Thymus (tissue), 14 donors: ENCODE measurements at places on chromosomes 11 and 22.

GRCh38 chr11:86698639-86699038, 26.2 kb upstream of the ME3 start:
- no peak for DNase-seq

DNA sequence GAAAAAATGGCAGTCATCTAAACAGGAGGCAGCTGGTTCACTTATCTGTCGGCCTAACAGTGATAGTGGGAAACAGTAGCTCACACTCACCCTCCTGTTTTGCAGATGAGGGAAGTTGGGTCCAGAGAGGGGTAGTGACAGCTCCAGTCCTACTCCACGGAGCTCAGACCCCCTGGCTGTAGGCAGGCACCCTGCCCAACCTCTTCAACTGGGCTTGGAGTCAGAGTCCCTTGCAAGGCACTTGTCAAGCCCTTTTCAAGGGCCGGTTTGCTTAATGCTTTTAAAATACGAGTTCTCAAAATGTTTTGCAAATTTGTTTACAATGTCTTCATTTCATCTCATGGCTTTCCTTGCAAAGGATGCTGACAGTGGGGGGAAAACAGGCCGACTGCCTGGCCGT, 75.1 kb downstream of the BMAL1 start:
- DNase-seq: no peak

- no peak for DNase-seq
These were observed 15.8 kb upstream of the OMP start for GRCh38 chr11:77086521-77087472.

DNA sequence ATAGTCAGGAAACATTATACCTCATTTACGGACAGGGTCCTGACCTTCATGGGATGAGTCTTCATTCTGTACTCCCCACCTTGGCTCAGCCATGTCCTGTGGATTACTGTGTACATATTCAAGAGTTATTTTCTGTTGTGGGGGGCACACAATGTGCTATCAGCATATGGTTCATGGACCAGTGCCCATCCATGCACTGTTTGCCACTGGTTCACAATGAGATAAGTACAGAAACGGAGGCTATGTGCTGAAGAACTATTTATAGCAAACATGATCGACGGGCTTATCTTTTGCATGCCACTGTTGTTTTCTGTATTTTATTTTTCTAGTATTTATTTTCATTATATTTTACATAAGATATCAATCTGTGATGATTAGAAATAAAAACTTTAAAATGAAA, 56.4 kb upstream of the CCDC89 start:
- DNase-seq: no peak

GRCh38 chr11:64353715-64354506, 5.1 kb upstream of the RPS6KA4 start:
- no peak for DNase-seq

GRCh38 chr11:8789864-8790263, 107.3 kb downstream of the RPL27A start:
- no peak for DNase-seq

GRCh38 chr11:123183391-123184099, 11.5 kb downstream of the CLMP start:
- no peak for DNase-seq

DNA sequence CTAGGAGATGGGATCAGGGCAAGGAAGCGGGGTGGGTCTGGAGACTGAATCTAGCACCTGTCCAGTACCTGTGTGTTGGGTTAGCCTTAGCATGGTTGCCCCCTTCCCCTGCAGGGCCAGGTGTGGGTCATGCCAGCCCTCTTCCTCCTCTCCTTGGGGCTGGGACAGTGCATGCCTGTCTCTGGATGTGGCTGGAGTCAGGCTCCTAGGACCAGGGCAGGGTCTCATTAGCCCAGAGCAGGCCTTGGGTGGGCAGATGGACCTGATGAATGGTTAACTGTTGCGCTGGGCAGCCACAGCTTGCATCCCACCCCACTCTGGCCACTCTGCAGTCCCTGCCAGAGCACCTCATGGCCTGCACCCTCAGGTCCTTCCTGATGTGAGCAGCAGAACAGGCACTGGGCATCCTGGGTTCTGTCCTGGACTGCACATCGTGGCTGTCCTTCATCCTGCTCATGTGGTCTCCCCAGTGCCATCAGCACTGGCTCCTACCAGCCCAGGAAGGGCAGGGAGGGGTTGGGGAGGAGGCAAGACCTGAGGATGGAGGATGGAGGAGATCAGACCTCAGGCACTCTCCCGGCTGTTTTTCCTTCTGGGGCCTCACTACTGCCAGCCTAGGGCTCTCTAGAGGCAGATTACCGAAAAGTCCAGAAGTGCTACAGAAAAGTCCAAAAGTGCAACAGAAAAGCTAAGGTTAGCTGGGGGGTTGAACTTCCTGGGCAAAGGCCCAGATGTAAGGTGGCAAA, 12.8 kb upstream of the CHRM1 start:
- DNase-seq: no peak

- DNase-seq: no peak
These were observed 2.2 kb upstream of the RGL4 start for GRCh38 chr22:23688571-23688970.

DNA sequence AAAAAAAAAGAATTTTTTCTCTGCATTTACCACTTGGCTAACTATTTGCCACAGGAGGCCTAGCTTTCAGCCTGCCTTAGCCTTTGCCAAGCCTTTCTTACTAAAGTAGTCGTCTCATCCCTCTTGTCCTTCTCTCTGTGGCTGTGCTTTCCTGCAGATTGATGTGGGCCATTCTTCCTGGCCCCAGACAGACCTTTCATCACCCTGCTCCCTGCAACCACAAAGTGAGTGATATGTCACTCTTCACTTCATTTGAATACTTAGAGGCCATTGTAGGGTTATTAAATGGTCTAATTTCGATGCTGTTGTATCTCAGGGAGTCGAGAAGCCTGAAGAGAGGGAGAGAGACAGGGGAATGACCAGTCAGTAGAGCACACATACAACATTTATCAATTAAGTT, 37.6 kb downstream of the ART5 start:
- DNase-seq: no peak

- DNase-seq: no peak
These were observed 349.5 kb downstream of the DLG2 start for GRCh38 chr11:85277693-85278092.

DNA sequence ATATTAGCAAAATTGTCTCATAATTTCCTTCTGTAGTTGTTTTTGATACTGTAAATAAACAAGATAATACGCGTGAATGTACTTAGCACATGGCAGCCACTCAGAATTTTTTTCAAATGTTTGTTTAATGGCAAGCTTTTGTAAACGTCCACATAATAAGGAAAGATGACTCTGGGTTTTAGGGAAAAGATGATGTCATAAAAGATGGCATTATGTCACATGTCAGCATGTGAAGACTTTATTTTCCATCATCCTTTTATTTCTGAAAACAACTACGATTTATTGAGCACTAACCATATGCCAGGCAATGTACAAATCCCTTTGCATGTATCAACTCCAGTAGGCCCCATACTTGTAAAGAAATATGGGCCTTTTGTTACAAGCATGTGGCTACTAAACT, 139.9 kb downstream of the C11orf91 start:
- DNase-seq: no peak

GRCh38 chr11:57364851-57365660, 15.9 kb downstream of the PRG3 start:
- no peak for DNase-seq

DNA sequence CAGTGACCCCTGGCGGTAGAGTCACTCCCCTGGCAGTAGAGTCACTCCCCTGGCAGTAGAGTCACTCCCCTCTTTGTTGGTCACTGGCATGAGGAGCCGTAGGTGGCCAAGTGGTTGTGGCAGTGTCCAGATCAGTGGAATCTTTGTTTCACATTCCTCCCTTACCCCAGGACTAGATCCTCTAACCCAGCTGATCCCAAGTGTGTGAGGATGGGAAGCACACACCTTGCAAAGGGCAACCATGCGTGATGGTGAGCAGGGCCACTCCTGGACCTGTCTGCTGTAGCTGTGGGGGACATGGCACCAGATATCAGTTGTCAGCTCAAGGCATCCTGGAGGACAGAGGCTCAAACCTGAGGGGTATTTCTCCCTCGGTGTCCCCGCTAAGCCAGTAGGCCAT, 37.8 kb downstream of the OSBP2 start:
- no peak for DNase-seq

DNA sequence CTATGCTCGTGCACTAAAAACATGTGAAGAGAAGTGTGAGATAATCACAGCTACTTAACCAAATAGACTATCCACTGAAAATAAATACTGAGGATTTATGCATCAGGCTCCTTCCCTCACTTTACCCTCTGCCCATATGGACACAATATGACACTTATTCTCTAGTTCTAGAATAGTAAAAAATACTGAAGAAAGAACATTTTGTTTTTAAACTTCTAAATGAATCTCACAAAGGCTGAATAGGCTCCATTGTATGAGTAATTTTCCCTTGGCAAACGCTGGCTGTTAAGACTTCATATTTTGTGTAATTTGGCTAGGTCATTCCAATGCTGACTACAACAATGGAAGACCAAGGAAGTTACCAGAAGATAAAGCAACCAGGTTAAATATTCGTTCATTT, 9.9 kb downstream of the HPS5 start:
- DNase-seq: no peak

GRCh38 chr11:119496469-119496868, 73.5 kb upstream of the THY1 start:
- DNase-seq: no peak

GRCh38 chr11:123137431-123138224, 57.4 kb downstream of the CLMP start:
- DNase-seq: no peak

DNA sequence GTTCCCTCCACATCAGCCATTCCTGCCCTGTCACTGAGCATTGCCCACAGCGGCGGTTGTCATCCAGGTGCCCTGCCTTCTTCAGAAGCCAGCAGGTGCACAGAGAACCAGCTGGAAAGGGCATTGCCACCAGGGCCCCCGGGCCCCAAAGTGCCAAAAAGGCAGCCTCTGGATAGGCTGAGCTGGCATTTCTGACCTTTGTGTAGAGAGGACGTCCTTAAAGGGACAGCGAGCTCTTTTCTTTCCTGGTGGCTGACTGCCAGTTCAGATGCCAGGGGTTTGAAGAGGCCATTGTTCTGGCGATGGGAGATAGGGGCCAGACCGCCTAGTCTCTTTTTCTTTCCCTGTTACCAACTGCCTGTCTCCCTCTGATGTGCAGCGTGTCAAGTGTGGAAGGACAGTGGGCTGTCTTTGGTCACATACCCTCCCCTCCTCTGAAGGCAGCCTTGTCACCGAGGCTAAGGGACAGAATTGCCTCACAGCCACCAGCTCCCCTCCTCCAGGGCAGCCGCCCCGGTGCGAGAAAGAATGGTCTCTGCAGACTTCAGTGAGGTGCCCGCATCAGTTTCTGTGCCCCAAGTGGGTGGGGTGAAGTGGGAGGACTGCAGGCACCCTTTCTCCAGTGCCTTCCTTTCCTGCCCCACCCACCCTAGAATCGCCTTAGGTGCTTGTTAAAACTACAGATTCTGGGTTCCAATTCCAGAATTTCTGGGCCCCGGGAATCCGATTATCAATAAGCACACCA, 109.6 kb downstream of the SCN3B start:
- no peak for DNase-seq

- DNase-seq: no peak
These were observed 136.8 kb downstream of the FDX1 start for GRCh38 chr11:110566577-110566976.

GRCh38 chr22:39388261-39389011, 11.1 kb upstream of the TAB1 start:
- peak; percentile 67 for DNase-seq

GRCh38 chr11:3217818-3218482, 663 bp downstream of the MRGPRG start:
- no peak for DNase-seq

GRCh38 chr22:37416827-37417226, 10.5 kb downstream of the ELFN2 start:
- no peak for DNase-seq

DNA sequence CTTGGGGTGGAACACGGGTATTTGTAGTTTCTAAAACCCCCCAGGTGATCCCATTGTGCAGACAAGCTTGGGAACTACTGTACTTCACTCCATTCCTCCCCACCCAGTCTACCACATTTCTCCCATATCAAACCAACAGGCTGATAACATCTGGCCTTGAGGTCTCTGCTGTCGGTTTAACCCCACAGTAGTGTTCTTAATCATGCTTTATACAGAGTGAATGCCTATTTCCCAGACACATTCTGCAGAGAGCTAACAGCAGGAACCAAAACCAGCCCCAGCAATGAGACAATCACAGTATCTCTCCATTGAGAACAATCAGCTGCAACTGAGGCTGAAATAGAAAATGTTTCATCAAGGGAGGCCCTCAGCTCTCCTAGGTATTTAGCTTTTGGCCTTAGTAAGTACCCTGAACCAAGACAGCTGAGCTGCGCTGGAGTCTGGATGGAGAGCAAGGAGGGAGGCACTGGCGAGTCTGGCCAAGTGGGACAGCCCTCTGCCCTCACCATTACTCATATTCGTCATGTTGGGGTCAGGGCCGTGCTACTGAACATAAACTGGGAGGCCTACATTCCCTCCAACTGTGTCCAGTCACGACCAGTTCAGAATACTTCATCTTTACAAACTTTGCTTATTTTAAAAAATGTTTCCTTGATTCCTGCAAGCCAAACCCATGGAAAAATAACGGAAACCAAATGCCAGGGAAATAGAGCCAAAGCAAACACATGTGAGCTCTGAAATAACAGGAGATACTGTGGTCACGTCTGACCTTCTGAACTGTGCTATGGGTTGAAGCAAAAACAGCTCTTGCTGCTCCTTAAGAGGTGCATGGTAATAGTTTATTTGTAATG, 81.0 kb downstream of the CCDC34 start:
- no peak for DNase-seq

DNA sequence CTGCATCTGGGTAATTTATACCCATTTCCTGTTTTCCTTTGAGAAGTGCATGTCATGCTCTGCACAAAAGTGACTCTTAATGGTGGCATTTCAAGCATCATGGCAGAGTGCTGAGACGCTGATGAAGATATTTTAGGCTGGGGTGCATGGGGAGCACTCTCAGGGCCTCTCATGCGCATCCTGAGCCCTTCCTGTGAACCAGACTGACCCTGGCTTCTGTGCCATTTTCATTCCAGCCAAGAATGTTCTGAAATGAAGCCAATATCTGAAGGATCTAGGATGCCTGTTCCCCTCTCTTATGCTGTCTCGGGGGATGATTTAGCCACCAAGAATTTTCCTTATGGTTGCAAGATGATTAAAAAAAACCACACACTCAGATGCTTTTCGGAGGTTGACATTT, 61.5 kb downstream of the MIAT start:
- no peak for DNase-seq

- no peak for DNase-seq
These were observed 125.3 kb downstream of the MPPED1 start for GRCh38 chr22:43537019-43537585.

DNA sequence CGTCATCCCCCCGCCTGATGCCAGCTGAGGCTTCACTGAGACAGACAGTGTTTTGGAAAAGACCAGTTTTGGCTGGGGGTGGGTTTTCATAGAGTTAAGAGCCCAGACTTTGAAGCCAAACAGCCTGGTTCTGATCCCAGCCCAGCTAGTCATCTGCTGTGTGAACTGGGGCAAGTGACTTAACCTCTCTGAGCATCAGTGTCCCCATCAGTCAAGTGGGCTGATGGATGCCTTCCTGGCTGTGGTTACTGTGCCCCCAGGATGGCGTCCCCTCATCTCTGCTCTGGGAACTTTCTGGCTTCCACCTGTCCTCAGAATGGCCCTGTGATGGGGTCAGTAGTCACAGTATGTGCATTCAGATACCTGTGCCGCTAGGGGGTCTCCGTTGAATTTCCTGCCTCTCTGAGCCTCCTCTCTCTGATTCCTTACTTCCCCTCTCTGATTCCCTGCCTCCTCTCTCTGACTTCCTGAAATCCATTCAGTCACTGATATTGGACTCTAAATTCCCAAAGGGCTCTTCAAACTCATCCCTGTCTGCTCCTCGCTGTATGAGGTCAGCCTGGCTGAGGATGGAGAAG, 2.4 kb downstream of the RASD2 start:
- no peak for DNase-seq
